A549 treated with RU486 at 1 μM for 4 hours (cell line): ENCODE measurements at places on chromosomes 4 and X. TPM values are rescaled to one million over a fixed set of nuclear protein-coding genes. Genes with fewer than 3 reads are reported as not detected.

Gene GPC3
- total RNA-seq: 0.27 TPM in 1 of 5 replicates, not detected in the others

Gene GATA1
- not detected in 5 replicates for total RNA-seq

Gene SPP1
- 154 to 221 TPM (median 176 TPM) in 5 replicates for total RNA-seq

Gene STATH
- not detected in 5 replicates for total RNA-seq

Gene AP1AR
- 7.2 to 16.1 TPM (median 14.9 TPM) in 5 replicates for total RNA-seq

Gene GPR173
- not detected in 5 replicates for total RNA-seq

Gene PROM1
- total RNA-seq: 0.08 to 0.34 TPM (median 0.32 TPM) in 3 of 5 replicates, not detected in the others

Gene NEUROG2
- 0.06 TPM in 1 of 5 replicates, not detected in the others for total RNA-seq

Gene PDCL2
- not detected in 5 replicates for total RNA-seq

Gene TBC1D8B
- 0.38 to 1.5 TPM (median 1.3 TPM) in 5 replicates for total RNA-seq

Gene CLDN22
- total RNA-seq: not detected in 5 replicates

Gene AMBN
- total RNA-seq: not detected in 5 replicates

Gene IL9R
- 0.10 to 0.21 TPM (median 0.16 TPM) in 4 of 5 replicates, not detected in the other for total RNA-seq

Gene TCEAL2
- total RNA-seq: not detected in 5 replicates

Gene PFKFB1
- 0.10 TPM in 1 of 5 replicates, not detected in the others for total RNA-seq

Gene TGIF2LX
- not detected in 5 replicates for total RNA-seq

Gene FAM236A
- not detected in 5 replicates for total RNA-seq

Gene PAGE2
- total RNA-seq: not detected in 5 replicates

Gene GYPE
- not detected in 5 replicates for total RNA-seq

Gene SYP
- total RNA-seq: 2.2 to 3.3 TPM (median 2.8 TPM) in 5 replicates

Gene TBX22
- total RNA-seq: not detected in 5 replicates

Gene PRR32
- not detected in 5 replicates for total RNA-seq

Gene KCND1
- 0.77 to 1.4 TPM (median 1.2 TPM) in 5 replicates for total RNA-seq

Gene PCDH7
- 0.03 to 0.22 TPM (median 0.10 TPM) in 5 replicates for total RNA-seq

Gene NEXMIF
- 0.01 to 0.02 TPM in 2 of 5 replicates, not detected in the others for total RNA-seq

Gene TMEM35A
- not detected in 5 replicates for total RNA-seq

Gene GUCY2F
- not detected in 5 replicates for total RNA-seq

Gene ABLIM2
- 0.54 to 0.88 TPM (median 0.58 TPM) in 5 replicates for total RNA-seq

Gene CITED1
- 0.88 to 1.5 TPM (median 1.2 TPM) in 5 replicates for total RNA-seq

Gene CYSLTR1
- not detected in 5 replicates for total RNA-seq

Gene ZNF518B
- 1.5 to 3.9 TPM (median 3.5 TPM) in 5 replicates for total RNA-seq

Gene SPANXC
- total RNA-seq: 0.65 to 1.3 TPM (median 0.81 TPM) in 3 of 5 replicates, not detected in the others

Gene HTN3
- total RNA-seq: not detected in 5 replicates

Gene ADAD1
- total RNA-seq: not detected in 5 replicates

Gene CHRDL1
- 0.02 TPM in 1 of 5 replicates, not detected in the others for total RNA-seq

Gene BEX2
- total RNA-seq: 7.5 to 12.9 TPM (median 10.3 TPM) in 5 replicates

Gene CHM
- total RNA-seq: 4.3 to 10.2 TPM (median 9.6 TPM) in 5 replicates

Gene VEGFC
- 15.8 to 17.5 TPM (median 16.4 TPM) in 5 replicates for total RNA-seq

Gene PPP4R3C
- total RNA-seq: not detected in 5 replicates

Gene STK32B
- 20.2 to 21.4 TPM (median 20.9 TPM) in 5 replicates for total RNA-seq
